Stimulated activated CD8-positive, alpha-beta memory T cell treated with anti-CD3 and anti-CD28 coated beads, Interleukin-7, amount 100 ng/mL, for 1 hour (primary cell): ENCODE measurements at places on chromosomes 2 and 18.

DNA sequence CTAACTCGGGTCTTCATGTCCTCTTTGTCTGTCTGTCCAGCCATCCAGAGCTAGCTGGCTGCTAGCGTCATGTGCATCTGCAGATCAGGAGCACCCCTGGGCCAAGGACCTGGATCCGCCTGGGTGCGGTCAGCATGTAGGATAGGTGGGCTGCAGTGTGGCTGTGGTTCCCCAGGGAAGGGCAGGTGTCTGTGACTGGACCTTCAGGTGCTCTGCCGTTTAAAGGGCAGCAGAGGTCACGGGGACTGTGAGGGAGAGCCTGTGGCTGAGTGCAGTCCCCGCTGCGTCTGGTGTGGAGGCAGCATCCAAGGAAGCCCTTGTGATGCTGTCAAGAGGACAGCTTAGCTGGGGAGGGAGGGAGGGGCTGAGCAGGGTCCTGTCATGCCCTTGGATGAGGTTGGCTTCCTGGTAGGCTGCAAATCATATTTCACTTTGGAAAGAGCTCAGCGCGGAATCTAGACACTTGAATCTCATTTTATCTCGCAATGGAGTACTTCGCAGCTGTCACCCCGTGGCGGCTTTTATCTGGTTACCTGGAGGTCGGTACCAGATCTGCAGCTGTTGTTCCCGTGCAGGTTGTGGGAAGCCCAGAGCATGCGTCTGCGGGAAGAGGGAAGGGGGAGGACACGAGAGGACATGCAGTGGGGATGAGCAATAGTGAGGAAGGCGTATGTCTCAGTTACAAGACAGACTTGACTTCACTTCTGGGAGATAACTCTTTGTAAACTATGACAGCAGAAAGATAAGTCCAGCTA is 5.9 kb upstream of the RALB start:
- DNase-seq: no peak

- DNase-seq: no peak
Observed at GRCh38 chr2:232464544-232464885, 8.6 kb downstream of the ALPI start.

GRCh38 chr2:189512879-189513278 is 67.7 kb downstream of the SLC40A1 start:
- no peak for DNase-seq

DNA sequence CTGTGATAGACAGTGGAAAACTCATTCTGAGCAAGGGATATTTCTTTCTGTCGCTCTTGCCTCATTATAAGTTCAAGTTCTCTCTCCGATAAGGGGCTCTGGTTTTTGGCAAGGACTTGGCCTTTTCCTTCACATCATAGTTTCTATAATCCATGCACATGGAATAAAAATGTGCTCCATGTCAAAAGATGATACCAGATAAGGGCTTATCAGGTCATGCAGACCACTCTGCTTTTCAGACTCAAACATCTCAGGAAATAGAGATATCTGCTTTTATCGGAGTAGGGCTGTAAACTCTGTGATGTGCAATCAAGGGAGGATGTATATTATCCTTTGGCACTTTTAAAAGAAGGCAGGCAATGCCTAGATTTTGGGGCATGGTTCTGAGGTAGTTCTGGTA is 45.0 kb upstream of the DARS1 start:
- DNase-seq: no peak

GRCh38 chr2:67216103-67216502 is 181.0 kb upstream of the ETAA1 start:
- no peak for DNase-seq

DNA sequence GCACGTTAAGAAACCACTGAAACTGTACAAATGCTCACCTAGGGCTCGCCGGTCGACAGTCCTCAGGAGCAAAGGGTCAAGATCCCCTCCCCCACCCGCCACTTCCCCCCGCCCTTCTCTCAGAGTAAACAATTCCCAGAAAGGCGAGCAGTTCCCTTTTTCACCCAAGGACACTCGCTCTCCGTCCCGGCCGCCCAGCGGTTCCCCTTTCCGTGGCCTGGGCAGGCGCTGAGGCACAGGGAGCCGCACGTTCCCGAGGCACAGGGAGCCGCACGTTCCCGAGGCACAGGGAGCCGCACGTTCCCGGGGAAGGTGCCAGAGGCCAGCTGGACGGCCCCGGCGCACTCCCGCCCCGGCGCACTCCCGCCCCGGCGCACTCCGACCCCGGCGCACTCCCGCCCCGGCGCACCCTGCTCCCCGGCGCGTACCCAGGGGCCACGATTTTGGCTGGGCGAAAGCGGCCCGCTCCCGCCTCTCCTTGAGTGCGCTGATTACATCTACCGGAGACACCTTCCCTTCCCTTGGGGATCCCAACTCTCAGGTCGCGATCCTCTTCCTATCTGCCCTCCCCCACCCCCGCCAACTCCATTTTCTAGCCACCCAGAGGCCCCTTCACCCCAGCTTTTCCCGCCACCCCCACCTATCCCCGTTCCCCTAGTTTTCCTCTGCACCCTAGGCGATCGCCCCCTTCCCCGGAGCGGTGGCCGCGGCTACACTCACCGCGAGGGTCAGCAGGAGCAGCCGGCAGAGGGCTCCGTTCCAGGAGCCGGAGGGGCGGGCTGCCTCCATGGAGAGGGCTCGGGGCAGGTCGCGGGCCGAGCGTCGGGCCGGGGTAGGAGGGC is 817 bp downstream of the DSC2 start:
- no peak for DNase-seq
